NCI-H226 (cell line): ENCODE measurements at places on chromosomes 13 and 19.

DNA sequence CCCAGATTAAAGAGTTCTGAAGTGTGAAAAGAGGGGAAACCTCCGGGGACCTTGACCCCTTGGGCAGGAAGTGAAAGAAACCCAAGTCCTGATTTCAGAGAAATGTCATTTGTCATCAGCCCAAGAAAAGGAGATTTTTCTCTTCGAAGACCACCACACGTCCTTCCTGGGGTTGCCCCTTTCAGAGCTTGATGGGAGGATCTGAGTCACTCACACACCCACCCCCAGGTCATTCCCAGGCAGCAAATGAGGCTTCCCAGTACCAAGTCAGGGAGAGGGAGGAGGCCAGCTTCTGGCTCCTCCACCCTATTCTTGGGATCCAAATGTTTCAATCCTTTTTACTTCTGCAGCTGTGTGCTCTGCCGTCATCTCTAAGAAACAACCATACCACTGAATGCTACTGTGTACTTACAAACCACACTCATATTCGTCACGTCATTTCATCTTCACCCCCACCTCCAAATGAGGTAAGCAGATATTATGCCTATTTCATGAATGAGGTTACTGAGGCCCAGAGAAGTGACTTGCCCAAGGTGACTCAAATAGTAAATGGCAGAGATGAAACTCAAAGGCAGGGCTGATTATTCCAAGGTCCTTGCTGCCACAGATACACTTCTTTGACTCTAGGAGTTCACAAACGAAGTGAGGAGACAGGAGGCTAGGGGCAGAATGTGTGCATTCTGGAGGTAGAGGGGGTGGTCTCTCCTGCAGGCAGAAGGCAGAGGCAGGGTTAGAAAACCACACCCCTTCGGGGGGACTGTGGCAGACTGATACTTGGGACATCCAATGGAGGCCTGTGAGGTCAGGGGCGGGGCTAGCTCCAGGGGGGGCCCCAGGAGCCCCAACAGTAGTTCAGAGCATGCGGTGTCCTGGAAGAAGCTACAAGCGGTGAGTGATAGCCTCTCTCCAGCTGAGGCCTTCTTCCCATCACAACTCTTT lies 5.0 kb upstream of the KMT2B start:
- DNase-seq = no peak

GRCh38 chr13:49046002-49046401 lies 70.3 kb downstream of the FNDC3A start:
- no peak for DNase-seq

DNA sequence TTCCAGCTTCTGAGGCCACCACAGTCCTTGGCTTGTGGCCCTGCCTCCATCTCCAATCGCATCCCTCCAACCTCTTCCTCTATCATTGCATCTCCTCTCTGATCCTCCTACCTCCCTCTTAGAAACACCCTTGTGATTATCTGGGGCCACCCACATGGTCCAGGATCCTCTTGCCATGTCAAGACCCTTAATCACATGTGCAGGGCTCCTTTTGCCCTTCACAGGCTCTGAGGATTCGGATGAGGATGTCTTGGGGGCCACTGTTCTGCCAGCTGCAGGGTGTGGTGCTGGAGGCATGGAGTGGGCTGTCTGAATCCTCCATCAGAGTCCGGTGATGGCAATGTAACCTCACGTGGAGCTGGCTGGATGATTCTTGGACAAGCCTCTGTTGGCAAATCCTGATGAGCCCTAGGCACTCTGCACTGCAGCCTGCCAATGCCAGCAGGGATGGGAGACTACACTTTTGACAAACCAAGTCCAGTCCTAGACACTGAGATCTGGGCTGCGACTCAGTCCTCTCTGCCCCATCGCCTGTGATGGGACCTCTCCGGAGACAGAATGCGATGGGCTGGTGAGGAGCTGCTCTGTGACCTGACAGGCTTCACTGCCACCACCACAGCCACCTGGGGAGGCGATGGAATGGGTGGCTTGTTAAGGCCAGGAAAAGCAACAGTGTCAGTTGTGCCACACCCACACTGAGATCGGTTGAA lies 61.2 kb downstream of the CCDC70 start:
- DNase-seq = no peak

- DNase-seq = no peak
These were observed 1420.3 kb downstream of the UQCRFS1 start for GRCh38 chr19:27792576-27793127.

DNA sequence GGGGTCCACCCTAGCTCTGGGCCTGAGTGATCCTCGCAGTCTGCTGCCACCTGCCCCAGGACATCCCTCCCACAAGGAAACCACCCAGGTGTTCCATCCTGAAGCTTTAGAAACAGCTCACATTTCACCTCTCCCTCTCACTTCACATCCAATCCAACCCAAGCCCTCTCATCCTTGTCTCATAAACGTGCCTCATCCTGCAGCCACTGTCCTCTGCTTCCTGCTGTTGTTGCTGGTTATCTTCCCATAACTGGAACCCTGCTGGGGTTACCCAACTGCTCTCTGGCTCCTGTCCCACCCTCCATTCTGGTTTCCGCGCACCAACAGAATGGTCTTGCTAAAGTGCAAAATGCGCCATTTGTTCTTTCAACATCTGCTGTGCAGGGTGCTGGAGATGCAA lies 59.7 kb upstream of the MTIF3 start:
- no peak for DNase-seq

DNA sequence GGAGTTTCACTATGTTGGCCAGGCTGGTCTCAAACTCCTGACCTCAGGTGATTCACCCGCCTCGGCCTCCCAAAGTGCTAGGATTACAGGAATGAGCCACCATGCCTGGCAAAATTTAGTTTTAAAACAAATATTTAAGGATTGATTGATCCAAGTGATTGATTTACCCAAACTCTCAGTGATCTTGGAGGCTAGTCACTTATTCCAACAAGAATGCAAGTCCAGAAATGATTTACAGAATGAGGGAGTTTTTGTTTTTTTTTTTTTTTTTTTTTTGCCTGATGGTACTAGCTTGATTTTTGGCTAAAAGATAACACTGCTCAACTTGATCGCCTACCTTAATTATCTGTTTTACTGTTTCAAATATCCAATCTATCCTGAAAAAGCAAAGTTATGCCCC lies 5.7 kb upstream of the TEX26 start:
- DNase-seq = no peak

DNA sequence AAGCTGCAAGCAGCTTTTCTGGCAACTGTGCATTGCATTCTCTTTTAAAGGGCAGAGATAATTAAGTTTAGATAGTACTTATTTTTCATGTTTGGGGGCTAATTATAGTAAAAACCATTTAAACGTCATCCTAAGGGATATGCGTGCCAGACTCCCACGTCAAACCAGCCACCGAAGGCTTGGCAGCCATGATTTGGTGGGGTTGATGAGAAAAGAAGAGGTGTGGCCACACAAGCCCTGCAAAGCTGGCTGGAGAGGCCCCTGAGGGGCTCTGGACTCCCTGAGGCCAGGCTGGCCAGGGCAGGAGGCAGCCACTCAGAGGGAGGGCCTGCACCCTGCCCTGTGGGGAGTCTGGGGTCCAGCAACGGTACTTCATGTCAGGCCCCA lies 17.5 kb downstream of the PEPD start:
- no peak for DNase-seq

DNA sequence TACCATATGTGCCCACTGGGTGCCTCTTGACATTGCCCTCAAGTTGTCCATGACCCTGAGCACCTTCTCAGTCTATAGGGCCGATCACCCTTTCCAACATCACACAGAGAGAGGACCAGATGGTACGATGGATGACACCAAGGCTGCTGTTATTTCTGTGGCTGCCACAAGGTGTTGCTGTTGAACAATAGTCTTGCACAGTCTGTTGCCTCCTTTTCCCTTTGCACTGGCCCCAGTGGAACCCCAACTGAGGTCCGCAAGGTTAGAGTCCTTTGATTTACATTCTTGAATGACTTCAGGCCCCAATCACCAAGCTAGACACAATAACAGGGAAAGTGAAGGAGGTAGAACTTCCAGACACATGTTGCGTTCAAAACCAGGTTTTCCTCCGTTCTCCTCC lies 52.0 kb downstream of the TINCR start:
- no peak for DNase-seq

DNA sequence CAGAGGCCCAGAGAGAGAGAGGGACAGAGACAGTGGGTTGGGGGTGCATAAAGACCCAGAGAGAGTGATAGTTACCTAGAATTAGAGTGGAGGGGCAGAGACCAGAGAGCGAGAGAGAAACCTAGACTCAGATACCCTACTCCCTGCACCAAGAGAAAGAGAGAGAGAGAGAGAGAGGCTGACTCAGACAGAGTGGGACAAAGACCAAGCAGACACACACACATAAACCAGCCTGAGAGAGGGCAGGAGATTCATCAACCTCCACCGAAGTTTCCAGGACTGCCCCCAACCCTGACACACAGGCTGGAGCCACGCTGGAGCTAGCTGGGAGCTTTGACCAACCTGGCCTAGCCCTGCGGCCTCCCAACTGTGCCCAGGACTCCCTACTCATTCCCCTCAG lies 12.9 kb downstream of the SYT3 start:
- no peak for DNase-seq
